ENCODE measurements at places on chromosomes 7 and 10. TPM values are rescaled to one million over a fixed set of nuclear protein-coding genes. Genes with fewer than 3 reads are reported as not detected.

The MMD2 gene
- not detected for total RNA-seq

The UPK3B gene
- total RNA-seq = 20.2 TPM

The CCDC3 gene
- total RNA-seq = 0.95 TPM

The PRR15 gene
- 1.5 TPM for total RNA-seq

The TFR2 gene
- 2.6 TPM for total RNA-seq

All from A549 treated with DMSO at 1 μM for 4 hours (cell line).